ENCODE measurements at places on chromosomes 13 and 19. TPM values are rescaled to one million over a fixed set of nuclear protein-coding genes. Genes with fewer than 3 reads are reported as not detected.

DNA sequence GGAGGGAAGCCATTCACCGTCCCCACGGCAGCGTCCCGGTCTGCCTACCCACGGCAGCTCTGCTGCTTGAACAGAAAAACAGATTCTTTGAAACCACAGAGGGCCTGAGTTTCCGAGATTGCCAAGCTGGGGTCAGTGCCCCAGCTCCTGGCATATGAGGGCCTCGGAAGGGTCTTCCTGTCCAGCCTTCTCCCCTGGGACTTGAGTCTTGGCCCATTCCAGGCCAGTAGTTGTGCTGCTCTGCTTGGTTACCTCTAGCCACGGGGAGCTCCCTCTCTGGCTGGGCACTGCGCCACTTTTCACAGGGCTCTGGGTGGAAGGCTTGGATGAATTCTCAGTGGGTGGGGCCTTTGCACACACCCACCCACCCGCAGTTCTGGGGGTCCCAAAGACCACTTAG is 8.6 kb upstream of the SPIB start:
- no peak for DNase-seq

DNA sequence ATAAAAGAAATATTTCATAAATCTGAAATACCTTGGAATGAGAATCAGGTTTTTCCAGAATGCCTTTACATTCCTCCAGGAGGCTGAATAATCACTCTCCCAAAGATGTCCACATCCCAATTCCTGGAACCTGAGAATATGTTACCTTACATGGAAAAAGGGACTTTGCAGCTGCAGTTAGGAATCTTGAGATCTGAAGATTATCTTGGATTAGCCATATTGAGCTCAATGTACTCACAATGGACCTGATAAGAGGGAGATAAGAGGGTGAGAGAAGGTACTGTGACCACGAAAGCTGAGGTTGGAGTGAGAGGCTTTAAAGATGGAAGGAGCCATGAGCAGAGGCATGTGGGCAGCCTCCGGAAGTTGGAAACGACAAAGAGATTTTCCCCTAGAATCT is 36.8 kb upstream of the MBNL2 start:
- no peak for DNase-seq

- DNase-seq, result no peak
Measured at GRCh38 chr13:44667943-44668342, 91.8 kb upstream of the TSC22D1 start.

CFD gene
- 1.2 TPM for total RNA-seq

- peak; percentile 58 for DNase-seq
Measured at GRCh38 chr19:33482476-33482875, 39.1 kb downstream of the PEPD start.

ZNF112 gene
- total RNA-seq, result 7.2 TPM

GRCh38 chr13:113040597-113041292 is 64.8 kb upstream of the F7 start:
- no peak for DNase-seq

FAAP24 gene
- total RNA-seq, result 1.0 TPM

DNA sequence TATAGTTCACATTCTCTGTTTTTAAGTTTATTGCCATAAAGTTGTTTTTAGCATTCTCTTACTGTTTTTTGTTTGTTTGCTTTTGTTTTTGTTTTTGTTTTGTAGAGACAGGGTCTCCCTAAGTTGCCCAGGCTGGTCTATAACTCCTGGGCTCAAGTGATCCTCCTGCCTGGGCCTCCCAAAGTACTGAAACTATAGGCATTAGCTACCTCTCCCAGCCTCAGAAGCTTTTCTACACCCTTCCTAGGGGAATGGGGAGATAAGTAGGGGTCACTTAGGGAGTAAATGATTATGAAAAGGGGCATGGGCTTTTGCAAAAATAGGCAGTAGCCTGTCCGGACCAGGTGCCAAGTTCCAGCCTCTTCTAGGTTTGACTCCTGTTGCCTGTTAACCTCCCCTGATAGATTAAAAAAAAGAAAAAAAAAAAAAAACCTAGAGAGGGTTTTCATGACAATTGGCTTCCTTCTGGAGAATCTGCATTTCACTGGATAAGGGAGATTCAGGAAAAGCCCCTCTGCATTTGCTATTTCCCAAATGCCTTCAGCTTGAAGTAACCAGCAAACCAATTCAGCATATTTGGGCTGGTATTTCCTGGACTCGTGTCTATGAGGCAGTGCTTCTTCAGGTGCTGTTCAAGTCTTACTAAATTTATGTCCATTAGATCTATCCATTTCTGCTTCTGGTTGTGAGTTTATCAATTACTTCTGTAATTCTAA is 216.8 kb downstream of the TM9SF2 start:
- DNase-seq, result no peak

DNA sequence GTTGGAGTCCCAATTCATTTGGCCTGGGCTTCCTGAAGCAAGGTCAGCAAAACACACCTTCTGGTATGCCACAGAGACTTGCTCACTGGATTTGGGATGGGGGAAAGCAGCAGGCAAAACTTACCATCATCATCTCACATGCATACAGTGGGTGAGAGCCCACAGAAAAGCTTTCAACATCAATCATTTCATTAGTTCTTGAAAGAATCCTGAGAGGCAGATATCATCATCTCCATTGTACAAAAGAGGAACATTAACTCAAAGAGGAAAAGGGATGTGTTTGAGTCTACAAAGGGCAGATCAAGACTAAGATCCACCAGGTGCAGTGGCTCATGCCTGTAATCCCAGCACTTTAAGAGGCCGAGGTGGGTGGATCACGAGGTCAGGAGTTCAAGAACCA is 6.4 kb downstream of the WDR87 start:
- no peak for DNase-seq

LCP1 gene
- 0.53 TPM for total RNA-seq

OVOL3 gene
- not detected for total RNA-seq

GRCh38 chr13:69291292-69291906 is 816.2 kb upstream of the ATXN8OS start:
- DNase-seq, result no peak

- no peak for DNase-seq
Measured at GRCh38 chr13:100240109-100240779, 151.4 kb downstream of the PCCA start.

DNA sequence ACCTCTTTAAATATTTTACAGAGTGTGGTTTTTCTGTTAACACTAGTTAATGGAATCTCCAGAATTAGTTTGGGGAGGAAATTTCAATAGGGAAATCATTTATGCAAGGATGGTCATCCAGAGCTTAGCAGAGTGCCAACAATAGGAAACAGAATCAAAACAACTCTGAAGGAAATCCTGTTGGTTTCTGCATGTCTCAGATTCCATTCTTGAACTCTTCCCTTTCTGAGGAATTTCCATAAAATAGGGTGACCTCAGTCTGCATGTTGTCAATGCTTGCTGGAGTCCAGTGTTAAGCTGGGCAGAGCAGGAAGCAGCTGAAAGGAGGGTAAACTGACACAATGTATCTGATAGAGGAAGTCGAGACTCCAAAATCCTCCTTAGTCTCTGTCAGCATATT is 16.9 kb downstream of the CBY2 start:
- DNase-seq, result no peak

DNA sequence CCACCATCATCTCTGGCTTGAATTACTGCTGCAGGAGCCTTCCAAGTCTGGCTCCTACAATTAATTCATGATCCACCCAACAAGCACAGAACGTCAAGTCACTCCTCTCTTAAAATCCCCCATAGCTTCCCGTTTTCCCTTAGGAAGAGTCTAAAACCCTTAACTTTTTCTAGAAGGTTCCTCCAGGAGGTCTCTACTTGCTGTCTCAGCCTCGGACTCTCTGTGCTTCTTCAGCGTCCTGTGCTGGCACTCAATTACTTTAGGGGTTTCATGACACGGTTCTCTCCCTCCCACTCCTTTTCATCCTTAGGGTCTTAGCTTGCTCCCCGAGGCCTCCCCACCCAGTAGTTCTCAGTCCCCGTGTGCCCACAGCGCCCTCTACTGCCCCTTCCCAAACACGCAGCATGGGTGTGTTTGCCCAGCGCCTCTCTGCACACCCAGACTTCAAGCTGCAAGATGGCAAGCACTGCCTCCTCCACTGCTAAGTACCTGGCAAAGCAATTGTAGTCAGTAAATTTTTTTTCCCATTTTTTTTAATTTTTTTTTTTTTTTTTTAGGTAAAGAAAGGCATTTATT is 25.8 kb upstream of the MAP3K10 start:
- peak; percentile 26 for DNase-seq

B3GNT3 gene
- total RNA-seq, result 27.4 TPM

ACP7 gene
- total RNA-seq, result 0.77 TPM

CDX2 gene
- not detected for total RNA-seq

Measured in bronchial epithelial cell (primary cell).